ENCODE measurements at places on chromosomes 2 and 18.

- no peak for DNase-seq
Observed at GRCh38 chr2:63665846-63666475, 77.2 kb downstream of the MDH1 start.

- no peak for DNase-seq
Observed at GRCh38 chr2:102826904-102827303, 65.1 kb downstream of the TMEM182 start.

GRCh38 chr2:20223407-20224163, 1.3 kb downstream of the SDC1 start:
- peak; percentile 46 for DNase-seq

DNA sequence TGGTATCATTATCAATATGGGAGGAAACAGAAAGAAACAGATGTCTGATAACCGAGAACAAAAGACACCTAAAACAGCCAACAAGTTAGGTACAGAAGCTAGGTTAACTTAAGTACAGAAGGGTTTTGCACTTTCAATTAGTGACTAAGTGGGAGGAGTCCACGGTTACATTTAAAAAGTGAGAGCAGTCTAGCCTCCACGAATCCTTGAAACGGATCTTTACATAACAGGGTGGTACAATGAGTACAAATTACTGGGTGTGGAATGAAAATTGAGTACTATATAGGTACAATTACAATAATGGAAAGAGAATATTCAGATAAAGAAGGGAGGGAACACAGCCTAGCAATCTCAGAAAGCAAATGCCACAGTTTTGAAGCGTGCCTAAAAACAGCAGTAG, 76.6 kb downstream of the TLK1 start:
- no peak for DNase-seq

DNA sequence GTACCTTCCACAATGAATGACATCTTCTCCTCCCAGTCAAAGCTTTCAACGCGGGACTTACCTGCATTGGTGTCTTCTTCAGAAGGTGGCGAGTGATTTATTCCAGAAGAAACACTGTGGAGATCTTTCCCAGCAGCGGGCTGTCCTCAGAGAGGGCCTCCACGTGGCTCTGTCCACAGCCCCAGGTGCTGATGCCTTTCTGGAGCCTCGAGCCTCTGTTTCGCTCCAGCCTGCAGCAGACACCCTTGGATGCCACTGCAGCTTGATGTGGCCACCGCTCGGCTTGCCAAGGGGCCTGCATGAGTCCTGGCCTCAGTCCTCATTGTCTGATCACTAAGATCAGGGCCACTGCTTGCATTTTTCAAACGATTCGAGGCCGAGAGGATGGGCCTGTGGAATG, 46.6 kb upstream of the GALR1 start:
- no peak for DNase-seq

DNA sequence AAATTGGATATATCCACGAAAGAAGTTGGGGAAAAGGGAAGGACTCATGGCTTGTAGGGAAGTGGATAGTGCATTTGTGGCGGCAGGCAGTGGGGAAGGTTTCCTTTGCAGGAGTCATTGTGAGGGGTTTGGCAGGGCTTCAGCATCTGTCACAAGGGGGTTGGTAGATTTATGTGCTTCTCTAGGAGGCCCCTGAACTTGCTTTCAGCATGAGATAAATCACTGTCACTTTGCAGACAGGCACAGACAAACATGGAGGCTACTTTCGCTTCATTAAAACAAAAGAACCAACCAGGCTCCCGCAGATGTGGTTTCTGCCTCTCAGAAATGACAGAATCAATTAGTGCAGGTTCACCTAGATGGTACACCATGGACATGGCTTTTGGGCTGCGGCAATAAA, 340.7 kb downstream of the TGIF1 start:
- DNase-seq, result no peak

DNA sequence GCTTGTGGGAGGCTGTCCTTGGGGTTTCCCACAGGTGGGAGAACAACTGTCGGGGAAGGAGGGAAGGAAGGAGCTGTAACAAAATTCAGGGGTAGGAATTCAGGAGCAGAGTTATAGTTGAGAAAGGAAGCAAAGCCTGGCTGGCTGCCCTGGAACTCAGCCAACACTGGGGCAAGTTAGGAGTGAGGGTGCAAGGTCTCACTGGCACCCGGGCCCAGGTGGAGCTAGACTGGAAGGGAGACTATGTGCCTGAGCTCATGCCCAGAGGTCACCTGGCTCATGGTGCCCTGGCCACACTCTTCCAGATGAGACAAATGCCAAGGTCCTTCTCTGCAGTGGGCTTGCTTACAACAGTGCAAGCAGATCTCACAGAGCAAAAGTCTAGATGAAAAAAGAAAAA, 75.6 kb upstream of the ARHGAP28 start:
- no peak for DNase-seq

DNA sequence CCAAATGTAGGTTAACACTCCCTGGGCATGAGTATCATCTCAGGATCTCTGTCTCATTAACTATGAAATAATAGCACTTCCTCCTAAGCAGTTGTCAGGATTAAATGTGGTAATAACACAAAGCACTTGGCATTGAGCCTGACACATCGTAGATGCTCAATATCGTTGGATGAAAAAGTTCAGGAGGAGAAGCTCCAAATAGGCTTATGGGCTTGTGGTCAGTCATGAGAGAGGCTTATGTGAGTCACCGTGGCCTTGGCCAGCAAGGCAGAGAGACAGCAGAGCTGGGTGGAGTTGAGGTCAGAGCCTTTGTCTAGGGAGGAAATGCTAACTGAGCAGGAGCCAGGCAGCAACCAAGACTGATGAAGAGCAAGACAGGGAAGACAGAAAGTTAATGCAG, 68.3 kb upstream of the PPM1B start:
- no peak for DNase-seq

GRCh38 chr2:211084352-211084751, 528.0 kb downstream of the CPS1 start:
- no peak for DNase-seq

DNA sequence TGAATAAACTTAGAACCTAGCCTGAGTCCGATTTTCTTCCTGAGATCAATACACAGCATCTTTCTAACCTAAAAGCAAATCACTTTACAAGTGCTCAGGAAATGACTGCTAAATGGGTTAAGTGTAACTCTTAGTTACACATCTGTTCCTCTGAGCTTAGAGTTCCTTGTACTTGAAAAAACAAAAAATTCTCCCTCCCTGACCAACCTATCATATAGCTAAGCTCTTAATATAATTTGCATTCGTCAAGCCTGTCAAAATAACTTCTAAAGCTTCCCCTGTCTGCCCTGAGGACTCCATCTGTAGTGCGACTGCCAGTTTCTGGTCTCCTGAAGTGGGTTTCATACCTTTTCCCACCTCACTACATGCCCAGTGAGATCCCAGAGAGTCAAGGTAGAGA, 190.4 kb downstream of the NCK2 start:
- no peak for DNase-seq

GRCh38 chr2:124476291-124476690, 451.2 kb downstream of the CNTNAP5 start:
- DNase-seq, result no peak

GRCh38 chr2:189579585-189580186, 900 bp downstream of the SLC40A1 start:
- no peak for DNase-seq

DNA sequence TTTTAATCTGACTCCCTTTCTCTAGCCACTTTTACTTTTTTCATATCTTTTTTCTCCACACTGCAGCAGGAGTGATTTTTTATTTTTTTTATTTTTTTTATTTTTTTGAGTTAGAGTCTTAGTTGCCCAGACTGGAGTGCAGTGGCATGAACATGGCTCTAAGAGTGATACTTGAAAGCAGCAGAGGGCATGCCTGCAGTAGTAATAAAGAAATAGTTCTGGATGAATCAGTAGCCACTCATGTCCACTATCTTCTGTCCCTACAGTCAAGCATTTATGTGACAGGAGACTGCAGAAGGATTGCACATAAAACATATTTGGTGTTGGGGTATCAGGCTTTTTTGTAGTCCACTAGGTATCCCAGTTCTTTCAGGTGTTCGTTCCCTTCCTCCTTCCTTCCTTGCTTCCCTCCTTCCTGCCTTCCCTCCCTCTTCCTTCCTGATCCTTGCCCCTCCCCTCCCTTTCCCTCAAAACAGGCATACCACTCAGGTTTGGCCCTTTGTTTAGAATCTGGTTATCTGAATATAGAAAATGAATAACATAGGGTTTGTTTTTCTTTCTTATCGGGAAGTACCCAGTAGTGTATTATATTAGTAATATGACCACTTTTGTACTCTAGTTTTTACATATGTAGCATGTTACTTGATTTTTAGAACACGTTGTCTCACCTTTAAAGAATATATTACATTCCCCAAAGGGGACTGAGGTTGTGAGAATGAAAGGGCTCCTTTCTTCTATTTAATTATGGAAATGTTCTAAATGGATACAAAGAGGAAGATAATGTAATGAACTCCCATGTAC, 23.5 kb downstream of the MIB1 start:
- DNase-seq, result no peak

DNA sequence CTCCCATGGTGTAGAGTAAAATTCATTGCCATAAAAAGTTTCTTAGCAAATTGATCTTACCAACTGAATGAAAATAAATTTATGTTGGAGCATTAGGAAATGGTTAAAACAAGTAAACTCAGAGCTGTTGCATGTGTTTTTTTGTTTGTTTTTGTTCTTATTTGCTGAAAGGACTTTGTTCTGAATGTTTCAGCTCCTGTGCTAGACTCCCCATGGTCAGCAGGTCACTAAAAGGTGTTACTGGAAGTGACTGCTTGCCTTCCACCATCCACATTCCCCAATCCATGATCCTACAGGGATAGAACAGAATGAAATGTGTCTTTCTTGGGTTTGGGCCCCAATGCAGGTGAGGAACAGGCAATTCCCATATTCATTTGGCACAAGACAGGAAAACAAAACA, 101.8 kb downstream of the ALK start:
- no peak for DNase-seq

DNA sequence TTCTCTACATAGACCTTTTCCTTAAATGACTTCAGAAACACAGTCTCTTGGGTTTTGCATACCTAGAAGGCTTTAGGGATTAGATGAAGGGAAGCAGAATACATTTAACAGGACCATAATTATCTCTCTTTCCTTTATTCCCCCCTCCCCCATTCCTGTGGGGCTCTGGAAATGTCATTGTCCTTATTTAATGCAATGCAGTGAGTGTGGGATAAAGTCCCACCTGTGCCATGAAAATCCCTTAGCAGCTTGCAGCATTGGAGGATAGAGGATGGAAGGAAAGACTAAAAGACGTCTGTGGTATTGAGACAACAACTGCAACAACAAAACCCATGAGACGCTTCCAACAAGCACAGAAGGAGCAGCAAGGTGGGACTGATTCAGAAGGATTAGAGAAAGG, 117.8 kb upstream of the DCC start:
- no peak for DNase-seq

GRCh38 chr2:59277671-59278070, 1036.5 kb upstream of the FANCL start:
- no peak for DNase-seq

DNA sequence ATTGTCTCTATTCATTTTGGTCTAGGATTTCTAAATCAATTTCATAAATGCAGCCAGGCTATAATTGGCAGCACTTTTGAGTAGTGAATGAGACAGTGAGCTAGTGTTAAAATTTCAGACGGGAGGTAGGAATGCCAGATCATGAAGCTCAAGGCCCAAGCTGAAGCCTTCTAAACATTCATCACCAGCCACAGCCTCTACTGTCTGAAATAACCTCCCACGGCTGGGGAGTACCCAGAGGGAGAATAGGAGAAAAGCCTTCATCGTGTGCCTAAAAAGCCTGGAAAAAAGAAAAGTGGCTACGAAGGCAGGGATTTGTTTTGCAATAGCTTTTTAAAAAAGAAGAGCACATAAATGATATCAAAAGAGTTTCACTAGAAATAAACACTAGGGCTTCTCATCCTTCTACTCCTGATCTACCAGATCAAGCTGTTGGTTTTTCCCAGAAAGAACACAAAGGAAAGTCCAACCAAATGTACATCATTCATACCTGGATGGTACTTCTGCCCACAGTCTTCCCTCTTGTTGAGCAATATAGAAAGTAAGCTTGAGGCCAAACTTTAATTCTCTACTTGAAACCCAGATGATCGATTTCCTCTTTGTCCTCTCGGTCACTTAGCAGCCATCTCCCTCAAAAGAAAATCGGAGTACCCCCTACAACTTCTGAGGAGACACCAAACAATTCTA, 48.1 kb upstream of the SLC39A10 start:
- DNase-seq, result no peak

- DNase-seq, result no peak
Observed at GRCh38 chr2:230217424-230217823, 2.4 kb downstream of the SP110 start.

- no peak for DNase-seq
Observed at GRCh38 chr2:227632827-227633226, 15.5 kb downstream of the SCYGR4 start.

- no peak for DNase-seq
Observed at GRCh38 chr18:46322411-46322891, 218.3 kb downstream of the HAUS1 start.

Measured in renal cortex interstitium (tissue), 15 donors.